ENCODE measurements at places on chromosomes 12 and 14. TPM values are rescaled to one million over a fixed set of nuclear protein-coding genes. Genes with fewer than 3 reads are reported as not detected.

GRCh38 chr14:65281991-65282895, 130.3 kb upstream of the FUT8 start:
- no peak for DNase-seq

DNA sequence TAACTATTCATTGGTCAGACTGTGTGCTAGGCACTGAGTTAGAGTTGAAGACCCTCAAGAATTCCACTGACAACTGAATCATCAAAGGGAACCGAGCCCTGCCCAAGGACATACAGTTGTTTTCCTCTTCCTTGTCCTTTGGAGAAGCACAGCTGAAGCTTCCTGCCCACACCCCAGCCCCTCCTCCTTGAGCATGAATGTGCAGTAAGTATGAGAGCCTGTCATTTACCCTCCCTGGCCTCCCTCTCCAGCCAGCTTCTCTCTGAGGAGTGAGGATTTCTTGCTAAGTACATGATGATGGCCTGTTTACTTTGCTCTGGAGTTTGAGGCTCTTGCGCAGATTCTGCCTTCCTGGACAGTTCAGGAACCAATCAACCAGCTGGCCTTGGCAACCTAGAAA, 235.2 kb downstream of the CACNA1C start:
- DNase-seq = no peak

GRCh38 chr12:114443607-114444421, 37.9 kb upstream of the TBX5 start:
- DNase-seq = no peak

DNA sequence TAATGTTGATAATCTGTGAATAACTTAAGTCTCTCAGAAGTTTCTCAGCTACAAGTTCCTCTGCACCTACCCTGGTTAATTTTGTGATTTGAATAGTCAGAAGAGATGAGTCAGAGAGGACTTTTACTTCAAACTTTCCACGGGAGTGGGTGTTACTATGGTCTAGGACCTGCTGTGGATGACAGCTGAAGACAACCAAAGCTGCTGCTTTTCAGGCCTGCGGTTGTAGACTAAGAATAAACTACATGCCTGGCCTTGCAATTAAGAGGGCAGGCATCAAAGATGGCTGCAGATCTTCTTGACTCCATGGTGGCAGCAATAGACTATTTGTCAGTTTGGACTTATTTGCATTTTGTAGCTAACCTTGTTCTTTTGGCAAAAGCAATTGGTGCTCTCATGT, 227.1 kb upstream of the KRR1 start:
- no peak for DNase-seq

- no peak for DNase-seq
These were observed 168.0 kb downstream of the SLC16A7 start for GRCh38 chr12:59763835-59764234.

DNA sequence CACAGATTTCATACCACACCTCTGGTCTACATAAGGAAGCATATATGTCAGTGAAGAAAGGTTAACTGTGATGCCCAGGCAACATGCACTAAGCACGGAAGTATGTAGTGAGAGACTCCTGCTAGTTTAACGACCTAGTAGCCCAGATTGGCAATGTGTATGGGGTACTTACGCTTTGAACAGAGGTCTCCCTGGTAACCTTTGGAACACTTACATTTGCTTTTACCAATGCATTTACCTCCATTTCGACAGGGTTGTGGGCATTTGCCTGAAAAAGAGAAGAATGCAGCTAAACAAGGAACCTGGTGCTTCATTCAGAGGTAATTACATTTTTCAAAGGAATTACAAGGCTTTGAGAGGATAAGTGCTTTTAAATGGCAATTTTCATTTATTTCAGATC, 65.2 kb downstream of the WIF1 start:
- DNase-seq = no peak

- DNase-seq = no peak
These were observed 45.2 kb downstream of the GXYLT1 start for GRCh38 chr12:42099433-42099832.

GRCh38 chr12:27158297-27158696, 75.9 kb upstream of the C12orf71 start:
- no peak for DNase-seq

GRCh38 chr12:39713552-39713951, 93.9 kb upstream of the ABCD2 start:
- DNase-seq = no peak

DNA sequence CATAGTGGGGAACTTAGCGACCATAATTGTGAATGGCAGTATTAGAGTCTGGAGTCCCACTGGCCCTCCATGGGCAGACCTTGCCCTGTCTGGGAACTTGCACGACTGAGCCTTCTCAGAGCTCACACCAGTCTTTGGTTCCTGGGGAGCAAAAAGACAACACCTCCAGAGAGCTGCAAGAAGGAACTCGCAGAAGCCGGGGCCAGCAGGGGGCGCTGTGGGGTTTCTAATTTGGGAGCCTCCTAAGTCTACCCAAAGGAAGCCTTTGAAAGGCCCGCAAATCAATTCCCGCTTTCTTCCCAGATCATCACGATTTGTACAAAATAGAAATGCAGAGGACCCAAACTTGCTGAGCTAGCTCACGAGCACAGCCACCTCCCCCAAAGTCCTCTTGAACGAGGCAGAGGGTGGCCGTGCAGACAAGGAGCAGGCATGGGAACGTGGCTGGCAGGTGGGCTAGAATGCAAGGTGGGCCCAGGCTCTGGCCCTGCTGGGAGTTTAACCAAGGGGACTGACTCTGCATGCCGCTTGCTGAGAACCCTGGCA, 46.3 kb upstream of the FBXO21 start:
- no peak for DNase-seq

DNA sequence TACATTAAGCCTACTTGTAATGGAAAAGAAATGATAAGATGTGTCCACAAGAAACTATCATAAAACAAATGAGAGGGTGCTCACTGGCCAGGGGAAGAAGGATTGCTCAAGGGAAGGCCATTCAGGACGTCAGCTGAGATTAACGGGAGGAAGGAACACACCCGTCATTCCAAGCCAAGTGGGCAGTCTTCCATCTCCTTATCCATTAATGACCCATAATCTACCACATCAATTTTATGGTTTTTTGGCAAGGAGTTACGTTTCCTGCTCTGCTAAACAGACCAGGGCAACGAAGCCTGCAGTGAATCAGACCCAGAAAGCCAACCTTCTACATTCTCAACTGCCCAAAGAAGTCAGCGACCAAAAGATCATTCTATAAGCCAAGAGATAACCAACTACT, 25.1 kb downstream of the PRKAB1 start:
- DNase-seq = no peak

DNA sequence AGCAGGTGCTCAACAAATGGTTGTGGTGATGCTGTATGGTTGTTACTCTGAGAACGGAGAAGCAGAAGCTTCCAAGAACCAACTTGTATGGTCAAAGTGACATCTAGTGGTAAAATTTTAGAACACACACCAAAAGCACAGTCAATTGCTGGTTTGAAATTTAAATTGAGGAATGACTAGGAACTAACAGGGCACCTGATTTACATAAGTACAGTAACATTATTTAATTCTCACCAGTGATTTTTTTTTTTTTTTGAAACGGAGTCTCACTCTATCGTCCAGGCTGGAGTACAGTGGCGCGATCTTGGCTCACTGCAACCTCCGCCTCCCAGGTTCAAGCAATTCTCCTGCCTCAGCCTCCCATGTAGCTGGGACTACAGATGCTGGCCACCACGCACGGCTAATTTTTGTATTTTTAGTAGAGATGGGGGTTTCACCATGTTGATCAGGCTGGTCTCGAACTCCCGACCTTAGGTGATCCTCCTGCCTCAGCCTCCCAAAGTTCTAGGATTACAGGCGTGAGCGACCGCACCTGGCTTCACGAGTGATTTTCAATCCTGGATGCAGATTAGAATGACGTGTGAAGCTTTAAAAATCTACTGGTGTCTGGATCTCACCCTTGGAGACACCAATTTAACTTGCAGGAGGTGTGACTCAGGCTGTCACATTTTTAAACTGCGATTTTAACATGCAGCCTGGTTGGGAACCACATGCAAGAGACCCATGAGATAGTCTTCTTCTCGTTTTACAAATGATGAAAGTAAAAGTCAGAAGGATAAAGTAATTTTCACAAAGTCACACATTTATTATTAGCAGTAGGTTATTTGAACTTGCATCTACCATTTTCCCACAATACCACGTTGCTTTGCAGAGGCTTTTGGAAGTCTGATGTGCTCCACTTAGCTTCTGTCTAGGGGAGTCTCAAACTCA, 14.1 kb upstream of the NUMB start:
- DNase-seq = no peak

Gene TAS2R20
- total RNA-seq = 23.7 TPM

Gene POTEM
- not detected for total RNA-seq
